ENCODE measurements at places on chromosomes 7 and 10.

- no peak for DNase-seq
Observed at GRCh38 chr10:62054408-62054807, 152.9 kb downstream of the ARID5B start.

DNA sequence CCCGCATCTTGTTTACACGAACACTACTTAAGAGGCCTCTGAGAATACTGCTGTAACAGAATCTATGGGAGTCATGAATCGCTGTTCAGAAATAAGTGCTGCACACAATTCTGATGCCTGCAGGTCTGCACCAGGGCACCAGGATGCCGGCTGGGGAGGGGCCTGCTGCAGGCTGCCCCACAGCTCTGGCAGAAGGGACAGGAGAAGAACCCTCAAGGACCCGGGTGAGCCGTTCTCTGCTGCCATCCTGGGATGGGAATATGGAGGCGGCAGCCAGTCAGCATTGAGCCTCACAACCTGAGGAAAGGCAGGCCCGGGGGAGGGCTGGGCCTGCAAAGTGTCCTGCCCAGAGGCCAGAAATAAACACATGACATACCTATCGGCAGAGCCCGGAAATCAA lies 11.2 kb downstream of the TUBGCP2 start:
- no peak for DNase-seq

GRCh38 chr10:96789571-96790108 lies 42.5 kb upstream of the LCOR start:
- DNase-seq, result no peak

DNA sequence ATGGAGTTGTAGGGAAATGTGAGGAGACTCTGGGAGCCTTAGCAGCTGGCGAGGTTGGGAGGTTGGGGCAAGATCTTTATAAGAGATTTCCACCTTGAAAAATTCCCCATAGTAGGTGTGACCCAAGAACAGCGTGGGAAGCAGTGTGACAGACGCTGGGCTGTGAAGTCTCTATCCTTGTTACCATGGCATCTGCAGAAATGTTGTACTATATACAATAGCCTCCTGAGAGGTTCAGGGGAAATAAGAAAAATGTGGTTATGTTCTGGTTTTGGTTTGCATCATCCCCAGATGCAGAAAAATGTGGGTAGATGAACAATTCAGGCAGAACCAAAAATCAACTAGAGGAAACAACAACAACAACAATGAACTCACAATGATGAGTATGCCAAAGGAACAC lies 498.6 kb downstream of the SH2D4B start:
- DNase-seq, result no peak

DNA sequence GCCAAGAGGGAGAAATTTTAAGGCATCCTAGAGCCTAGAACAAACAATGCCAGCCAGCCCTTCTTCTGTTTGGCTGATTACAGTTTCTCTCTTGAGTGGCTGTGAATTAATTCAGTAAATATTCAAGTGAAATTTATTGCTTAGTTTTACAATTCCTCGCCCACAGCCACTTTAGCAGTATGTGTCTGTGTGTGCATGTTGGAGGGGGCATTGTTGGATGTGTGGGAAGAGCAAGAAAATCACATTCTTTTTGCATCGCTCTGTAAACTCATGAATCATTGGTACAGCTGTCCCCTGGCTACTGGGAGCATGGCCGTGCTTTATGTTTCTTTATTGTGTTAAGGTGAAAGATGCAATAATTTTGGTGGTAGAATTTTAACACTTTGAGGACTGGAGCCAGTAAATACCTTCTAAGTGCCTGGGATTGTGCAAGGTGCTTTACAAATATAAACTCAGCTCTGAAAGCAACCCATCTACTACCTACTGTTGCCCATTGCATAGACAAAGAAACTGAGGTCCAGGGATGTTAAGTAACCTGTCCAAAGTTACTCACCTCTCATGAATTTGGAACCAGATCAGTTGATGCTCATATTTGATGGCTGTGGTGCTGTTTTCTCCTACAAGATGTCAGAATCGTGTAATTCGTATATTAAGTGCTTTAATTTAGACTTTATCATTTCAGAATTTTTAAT lies 89.9 kb upstream of the BTBD16 start:
- no peak for DNase-seq

- no peak for DNase-seq
Observed at GRCh38 chr10:126208726-126209302, 179.5 kb downstream of the ADAM12 start.

DNA sequence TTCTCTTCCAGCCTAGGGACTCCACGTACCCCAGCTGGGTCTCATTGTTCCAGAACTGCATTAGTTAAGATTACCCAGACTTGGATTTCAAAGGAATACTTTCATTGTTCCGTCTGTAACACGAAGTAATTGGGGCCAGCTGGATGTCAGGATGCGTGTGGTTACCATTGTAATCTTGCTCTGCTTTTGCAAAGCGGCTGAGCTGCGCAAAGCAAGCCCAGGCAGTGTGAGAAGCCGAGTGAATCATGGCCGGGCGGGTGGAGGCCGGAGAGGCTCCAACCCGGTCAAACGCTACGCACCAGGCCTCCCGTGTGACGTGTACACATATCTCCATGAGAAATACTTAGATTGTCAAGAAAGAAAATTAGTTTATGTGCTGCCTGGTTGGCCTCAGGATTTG lies 21.0 kb downstream of the LRRC17 start:
- no peak for DNase-seq

Measured in activated CD4-positive, CD25-positive, alpha-beta regulatory T cell treated with anti-CD3 and anti-CD28 coated beads, Interleukin-2, amount 50 U/mL, for 16 hours (primary cell).